ENCODE measurements at places on chromosomes 13 and 19.

GRCh38 chr13:73138276-73138637 lies 79.5 kb downstream of the KLF5 start:
- no peak for DNase-seq

DNA sequence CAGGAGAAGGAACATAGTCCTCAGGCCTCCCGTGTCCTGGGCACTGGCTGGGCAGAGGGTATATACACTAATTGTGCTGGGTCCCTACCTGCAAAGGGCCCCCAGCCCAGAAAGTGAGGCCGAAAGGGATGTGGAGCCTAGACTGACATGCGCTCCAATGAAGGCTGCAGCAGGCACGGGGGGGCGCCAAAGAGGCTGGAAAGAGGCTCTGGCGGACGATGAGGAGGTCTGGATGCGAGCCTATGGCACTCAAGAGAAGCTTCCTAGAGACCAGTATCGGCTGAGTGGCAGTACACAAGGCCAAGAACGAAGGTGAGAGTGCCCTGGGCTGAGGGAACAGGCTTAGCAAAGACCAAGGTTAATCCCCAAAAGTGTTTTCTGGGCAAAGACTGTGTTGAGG lies 16.6 kb downstream of the VRK3 start:
- no peak for DNase-seq

DNA sequence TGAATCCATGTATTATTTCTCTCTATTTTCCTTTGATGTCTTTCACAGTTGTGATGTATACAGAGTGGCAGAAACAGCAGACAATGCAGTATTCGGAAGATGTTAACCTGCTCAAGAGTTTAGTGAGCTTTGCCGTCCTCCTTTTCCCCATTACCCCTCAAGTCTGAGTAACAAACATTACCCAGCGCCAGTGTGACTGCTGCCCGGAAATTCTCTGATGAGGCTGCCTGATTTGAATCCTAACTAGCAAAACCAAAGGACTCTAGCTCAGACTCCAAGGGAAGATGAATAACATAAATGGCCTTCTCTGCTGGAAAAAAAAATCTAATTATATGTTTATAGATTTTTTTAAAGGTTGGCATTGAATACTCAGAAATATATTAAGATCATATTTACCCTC lies 247.3 kb upstream of the SOX21 start:
- DNase-seq, result no peak

GRCh38 chr19:1650650-1651567 lies 1.5 kb downstream of the TCF3 start:
- DNase-seq, result peak; percentile 65

DNA sequence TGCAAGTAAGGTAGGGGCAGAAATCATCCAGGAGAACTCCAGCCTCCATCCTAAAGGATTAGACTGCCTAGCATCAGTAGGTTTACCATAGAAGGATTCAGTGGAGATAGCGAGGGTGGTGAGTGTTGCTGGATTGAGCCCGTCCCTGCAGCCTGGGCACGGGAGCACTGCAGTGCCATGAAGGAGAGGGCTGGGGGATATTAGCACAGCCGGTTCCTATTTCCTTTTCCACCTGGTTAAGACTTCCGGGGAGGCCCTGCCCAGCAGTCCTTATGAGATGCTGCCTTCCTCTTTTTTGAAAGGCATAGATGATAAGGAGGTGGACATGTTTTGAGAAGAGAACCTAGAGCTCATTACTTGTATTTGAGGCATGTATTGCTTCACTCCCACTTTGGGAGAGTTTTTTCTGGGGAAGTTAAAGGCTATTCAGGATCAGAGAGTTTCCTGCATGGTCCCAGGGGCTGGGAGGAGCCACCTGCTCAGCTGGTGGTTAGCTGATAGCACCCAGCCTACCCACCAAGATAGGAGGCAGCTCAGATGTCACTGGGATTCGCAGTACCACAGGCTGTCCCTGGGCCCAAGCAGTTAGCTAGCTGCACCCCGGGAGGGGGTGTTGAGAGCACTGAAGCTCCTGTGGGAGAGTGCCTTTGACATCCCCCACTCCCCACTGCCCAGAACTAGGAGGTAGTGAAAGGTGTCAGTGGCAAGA lies 17.2 kb downstream of the ACTN4 start:
- no peak for DNase-seq

DNA sequence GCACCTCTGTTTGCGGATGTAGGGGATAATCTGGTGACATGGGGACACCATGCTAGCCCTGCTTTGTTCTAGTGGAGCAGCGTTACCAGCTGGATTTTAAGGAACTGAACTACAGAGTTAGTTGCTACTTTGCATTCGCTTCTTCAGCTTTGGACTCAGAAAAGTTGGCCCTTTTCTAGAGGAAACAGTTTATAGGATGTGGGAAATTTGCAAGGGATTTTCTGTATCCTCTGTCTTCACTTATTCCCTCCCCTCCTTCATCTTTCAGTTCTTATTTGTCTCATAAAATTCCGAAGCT lies 2.1 kb downstream of the GATAD2A start:
- no peak for DNase-seq

GRCh38 chr13:61316647-61317046 lies 99.0 kb downstream of the PCDH20 start:
- DNase-seq, result no peak

DNA sequence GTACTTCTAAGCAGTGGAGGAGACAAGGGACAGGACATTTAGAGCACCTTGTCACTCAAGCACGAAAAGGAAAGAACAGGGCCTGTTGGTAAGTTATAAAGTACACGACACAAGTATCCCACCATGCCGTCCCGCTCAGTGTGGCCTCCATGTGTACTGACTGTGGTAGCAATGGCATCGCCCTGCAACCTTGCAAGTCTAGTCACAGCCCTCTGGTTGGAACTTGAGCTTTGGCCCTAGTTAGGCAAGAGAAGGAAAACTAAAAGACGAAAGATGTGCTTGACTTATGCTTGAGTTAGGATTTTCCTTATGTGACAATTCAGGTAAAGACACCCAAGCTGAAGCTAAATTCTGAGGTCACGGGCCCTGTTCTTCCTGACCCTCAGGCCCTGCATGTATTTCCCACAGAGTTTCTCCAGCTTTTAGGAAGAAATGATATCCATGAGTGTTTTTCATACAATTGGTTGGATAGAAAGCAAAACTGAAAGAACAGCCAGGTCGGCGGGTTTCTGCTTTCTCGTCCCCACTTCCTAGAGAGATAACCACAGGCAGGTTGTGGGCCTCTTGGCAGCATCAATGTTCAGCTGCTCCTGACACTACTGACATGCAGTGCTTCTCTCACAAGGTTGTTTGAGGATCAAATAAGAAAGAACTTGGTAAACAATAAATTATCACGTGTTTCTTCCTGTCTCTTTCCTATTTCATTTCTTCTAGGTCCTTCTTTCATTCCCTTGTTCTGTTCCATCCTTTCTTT lies 216.2 kb downstream of the IRS2 start:
- DNase-seq, result no peak

- no peak for DNase-seq
These were observed 719.1 kb downstream of the UQCRFS1 start for GRCh38 chr19:28493884-28494283.

DNA sequence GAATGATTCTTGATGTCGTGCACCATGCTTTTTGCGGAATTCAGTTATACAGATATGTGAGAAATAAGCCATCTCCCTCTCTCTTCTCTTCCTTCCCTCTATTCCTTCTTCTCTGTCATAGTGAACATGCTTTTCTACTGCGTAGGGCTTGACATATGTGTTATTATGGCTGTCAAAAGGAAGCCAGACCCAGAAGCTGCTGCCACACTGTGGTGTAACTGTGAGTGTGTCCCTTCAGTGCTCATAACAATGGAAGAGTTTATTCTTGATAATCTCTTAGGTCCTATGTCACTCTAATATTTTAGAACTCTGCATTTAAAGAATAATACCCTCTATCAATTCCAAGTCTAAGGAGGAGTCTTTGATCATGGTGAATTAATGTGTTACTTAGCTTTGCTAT lies 208.9 kb upstream of the TMTC4 start:
- no peak for DNase-seq

All from memory B cell (primary cell).